Pancreas (tissue), 10 donors: ENCODE measurements at places on chromosomes 6 and 20.

GRCh38 chr20:20709887-20710286 lies 2.6 kb downstream of the RALGAPA2 start:
- no peak for DNase-seq

- DNase-seq = no peak
These were observed 76.0 kb upstream of the TBC1D7 start for GRCh38 chr6:13404228-13404891.

GRCh38 chr20:10927011-10927583 lies 253.3 kb upstream of the JAG1 start:
- no peak for DNase-seq

GRCh38 chr6:73209117-73209516 lies 16.2 kb downstream of the KHDC1L start:
- no peak for DNase-seq

DNA sequence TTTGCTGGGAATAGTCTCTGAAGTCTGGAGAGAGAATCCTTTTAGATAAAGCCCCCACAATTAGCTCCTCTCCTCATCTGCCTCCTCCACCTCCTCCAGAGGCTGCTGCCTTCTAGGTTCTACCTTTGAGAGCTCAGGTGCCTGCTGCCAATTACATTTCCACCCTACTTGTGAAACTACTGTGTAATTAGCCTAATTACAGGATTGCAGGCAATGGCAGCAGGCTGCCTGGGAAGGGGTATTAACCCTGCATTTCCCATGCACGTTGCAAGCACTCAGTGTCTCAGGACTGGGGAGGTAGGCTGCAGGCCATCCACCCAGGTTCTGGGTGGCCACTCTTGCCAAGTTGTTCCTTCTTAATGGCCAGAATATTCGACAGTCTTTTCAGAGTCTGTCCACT lies 215.6 kb upstream of the ZNF217 start:
- no peak for DNase-seq

DNA sequence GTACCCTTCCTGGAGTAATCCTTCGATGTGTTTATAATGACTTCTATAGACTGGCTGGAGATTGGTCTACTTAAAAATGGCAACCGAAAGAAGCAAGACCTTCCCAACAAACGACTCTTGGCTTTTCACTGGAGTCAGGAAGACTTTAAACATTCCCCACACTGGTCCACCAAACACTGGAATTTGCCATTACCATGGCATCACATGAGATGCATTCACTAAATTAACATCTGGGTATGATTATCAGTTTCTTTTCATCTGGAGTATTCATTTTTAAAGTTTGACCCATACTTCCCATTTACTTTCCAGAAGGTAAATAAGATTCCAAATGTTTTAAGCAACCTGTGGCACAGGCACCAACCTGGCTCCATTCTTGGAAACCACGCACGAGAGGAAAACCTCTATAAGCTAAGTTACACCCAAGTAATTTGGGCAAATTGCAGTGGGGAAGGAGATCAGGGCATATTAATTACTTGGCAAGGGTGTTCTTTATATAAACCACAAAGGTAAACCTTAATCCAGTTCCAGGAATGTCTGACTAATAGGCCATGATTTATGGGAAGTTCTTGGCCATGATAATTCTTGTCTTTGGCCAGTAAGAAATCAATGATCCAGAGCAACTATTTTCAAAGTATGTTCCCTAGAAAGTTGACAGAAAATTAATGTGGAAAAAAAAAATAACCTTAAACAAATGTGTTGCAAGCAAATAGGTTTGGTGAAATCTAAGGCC lies 190.0 kb upstream of the COL21A1 start:
- no peak for DNase-seq
